CD4-positive, alpha-beta T cell (primary cell): ENCODE measurements at places on chromosomes 16 and 17.

DNA sequence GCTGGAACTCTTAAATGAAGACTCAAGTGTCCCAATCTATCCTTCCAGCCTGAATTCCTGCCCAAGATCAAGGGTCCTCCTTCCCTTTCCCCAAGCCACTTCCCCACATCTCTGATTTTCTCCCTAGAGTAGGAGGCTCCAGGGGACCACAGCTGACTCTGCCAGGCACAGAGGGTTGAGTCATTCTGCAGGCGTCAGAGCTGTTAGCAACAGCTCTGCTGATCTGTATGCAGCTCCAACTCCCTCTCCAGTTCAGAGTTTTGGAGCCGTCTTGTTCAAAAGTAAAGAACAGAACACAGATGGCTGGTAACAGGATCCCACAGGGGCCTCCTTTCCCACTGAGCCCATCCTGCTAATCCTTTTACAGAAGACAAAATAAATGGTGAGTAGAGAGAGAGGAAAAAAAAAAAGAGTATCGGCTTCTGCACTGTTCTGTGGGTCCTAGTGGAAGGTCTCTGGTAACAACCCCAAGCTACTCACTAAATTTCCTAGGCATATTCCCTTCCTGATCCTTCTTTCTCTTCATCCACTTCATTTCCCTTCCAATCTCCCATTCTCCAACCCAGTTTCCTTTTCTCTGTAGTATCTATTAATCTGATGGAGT is 13.4 kb upstream of the TAOK1 start:
- no peak overlapping the region for H3K4me3 ChIP-seq
- no peaks in the 10 kb centered on the region for H3K27me3 ChIP-seq
- H3K36me3 ChIP-seq, result no peaks in the 10 kb centered on the region
- H3K27ac ChIP-seq, result no peak overlapping the region
- H3K4me1 ChIP-seq, result no peaks in the 10 kb centered on the region

DNA sequence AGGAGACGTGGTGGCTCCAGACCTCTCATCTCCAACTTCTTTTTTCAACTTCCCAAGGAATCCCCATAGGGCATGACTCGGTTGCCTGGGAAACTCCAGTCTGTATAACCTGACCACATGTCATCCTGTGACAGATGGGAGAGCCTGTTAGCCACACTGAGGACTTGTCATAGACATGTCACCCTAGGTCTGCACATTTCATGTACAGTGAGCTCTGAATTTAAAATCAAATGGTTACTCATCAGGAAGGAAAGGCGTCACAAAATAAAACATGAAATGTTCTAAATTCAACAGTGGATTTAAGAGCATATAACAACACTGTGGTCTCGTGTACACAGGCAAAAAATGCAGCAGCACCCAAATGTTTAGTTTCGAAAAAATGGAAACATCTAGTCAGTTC is 22.2 kb upstream of the ADAMTS18 start:
- no peak for DNase-seq
- no peaks in the 10 kb centered on the region for H3K4me1 ChIP-seq
- no peaks in the 10 kb centered on the region for H3K27me3 ChIP-seq
- H3K36me3 ChIP-seq, result no peaks in the 10 kb centered on the region
- no peak overlapping the region for H3K27ac ChIP-seq

DNA sequence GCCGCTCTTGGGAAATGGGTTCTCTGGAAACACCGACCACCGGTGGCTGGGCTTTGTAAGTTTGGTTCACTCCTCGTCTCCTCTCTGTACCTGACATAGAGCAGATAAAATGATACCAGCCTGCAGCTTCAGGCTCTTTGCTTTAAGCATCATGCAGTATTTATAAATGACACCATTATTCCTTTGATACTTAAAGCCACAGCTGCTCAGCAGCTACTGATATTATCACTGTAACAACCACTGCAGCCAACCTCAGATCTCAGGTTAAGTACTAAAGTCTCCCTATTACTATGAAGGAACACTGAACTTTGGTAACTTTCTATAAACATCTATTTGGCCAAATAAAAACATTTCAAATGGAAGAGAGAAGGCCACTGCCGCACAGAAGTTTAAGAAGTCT is 34.6 kb downstream of the PDIA2 start:
- no peak for DNase-seq
- H3K27ac ChIP-seq, result no peak overlapping the region
- H3K27me3 ChIP-seq, result no peaks in the 10 kb centered on the region
- peaks cover 46% of the 10 kb centered on the region for H3K36me3 ChIP-seq

GRCh38 chr16:20348365-20349185 is 3.9 kb downstream of the UMOD start:
- H3K4me3 ChIP-seq, result no peak overlapping the region
- DNase-seq, result no peak
- H3K4me1 ChIP-seq, result no peaks in the 10 kb centered on the region
- H3K36me3 ChIP-seq, result no peaks in the 10 kb centered on the region
- H3K27me3 ChIP-seq, result no peaks in the 10 kb centered on the region
